ENCODE measurements at places on chromosomes 2 and 18. TPM values are rescaled to one million over a fixed set of nuclear protein-coding genes. Genes with fewer than 3 reads are reported as not detected.

- DNase-seq, result no peak
These were observed 818.4 kb upstream of the CDH2 start for GRCh38 chr18:28995319-28995718.

DNA sequence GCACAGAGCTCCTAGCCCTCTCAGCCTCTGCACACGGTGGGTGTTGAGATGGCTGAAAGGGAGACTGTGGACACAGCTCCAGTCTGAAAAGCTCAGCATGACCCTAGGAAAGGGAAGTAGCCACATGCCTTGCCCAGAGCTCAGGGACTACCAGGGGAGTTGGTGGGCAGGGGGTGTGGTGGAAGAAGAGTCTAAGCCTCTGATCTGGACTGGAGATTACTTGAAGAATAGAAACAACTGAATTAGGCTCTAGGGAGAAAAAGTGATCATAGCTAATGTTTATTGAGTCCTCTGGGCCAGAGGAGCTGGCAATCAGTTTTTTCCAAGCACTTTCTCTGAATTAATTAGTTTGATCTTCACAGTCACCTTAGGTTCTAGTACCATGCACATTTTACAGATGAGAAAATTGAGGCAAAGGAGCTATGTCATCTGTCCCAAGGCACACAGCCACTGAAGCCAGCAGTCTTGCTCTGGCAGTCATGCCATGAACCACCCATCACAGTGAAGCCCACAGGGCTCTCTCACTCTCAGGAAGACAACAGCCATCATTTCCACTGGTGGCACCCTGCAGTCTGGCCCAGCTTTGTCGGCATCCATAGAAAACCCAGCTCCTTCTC lies 10.3 kb downstream of the SDC1 start:
- DNase-seq, result no peak

DNA sequence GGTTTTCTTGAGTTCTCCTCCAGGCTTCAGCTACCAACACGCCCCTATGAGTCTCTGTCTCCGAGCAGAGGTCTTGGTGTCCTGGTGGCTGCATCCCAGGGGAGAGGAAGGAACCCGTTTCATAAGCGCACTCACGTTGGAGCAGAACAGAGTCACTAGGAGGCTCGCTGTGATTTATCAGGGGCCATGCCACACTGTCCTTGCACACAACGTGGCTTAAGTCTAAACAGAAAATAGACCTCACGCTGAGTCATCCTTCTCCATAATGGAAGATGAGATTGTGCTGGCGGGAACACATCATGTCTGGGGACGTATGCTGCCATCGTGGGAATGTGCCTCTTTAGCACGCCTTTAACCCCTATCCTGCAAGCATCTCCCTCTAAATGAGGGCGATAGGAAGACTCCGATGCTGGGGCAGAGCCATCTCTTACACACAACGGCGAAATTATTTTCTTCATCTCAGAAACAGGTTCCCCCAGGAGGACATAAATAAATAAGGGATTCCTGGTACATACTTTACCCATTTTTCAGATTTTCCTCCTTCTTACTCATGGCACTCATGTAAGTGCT lies 211.4 kb downstream of the KLHL29 start:
- DNase-seq, result no peak

- DNase-seq, result peak; percentile 37
These were observed 36.4 kb downstream of the TSHZ1 start for GRCh38 chr18:75246721-75247610.

The TCF7L1 gene
- total RNA-seq, result 7.5 TPM

The COL3A1 gene
- 2.2 TPM for total RNA-seq

- no peak for DNase-seq
These were observed 252.1 kb downstream of the CDCA7 start for GRCh38 chr2:173606619-173607248.

- no peak for DNase-seq
These were observed 288.9 kb downstream of the XIRP2 start for GRCh38 chr2:167177196-167177595.

DNA sequence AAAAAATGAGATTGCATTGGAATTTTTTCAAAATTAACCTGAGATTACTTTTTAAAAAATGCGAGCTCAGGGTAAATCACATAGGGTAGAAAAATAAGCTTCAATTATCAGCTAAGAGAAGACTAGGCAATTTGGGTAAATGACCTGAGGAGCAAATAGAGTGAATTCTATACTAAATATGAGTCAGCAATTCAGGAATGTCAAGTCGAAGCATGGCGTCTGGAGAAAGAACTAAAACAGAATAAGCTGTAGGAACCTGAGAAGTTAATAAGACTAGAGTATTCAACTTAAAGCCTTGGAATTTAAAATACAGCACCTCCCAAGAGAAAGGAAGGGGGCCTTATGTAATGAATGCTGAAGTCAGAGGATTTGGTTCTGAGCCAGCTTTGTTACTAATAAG lies 487.0 kb downstream of the SUCLG1 start:
- DNase-seq, result no peak

DNA sequence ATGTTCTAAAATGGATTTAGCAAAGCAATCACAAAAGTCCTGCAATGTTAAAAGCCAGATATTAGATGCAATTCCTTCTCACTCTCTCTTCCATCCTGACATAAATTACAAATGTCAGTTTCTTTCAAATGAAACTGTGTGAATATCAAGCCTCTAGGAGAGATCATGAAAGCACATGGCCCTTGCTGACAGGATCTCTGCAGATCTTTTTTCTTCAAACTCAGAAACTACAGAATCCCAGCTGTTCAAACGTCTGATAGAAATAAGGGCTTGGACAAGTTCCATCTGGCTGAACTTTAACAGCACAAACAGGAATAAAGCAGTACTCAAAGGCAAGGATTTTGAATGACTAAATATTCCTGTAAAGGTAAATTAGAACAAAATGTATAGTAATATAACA lies 47.6 kb downstream of the PDE1A start:
- peak; percentile 11 for DNase-seq

- DNase-seq, result no peak
These were observed 207.5 kb upstream of the EPHA4 start for GRCh38 chr2:221779614-221780067.

The UGT1A5 gene
- not detected for total RNA-seq

The LGALSL gene
- total RNA-seq, result 2.6 TPM

The MYO7B gene
- under 0.01 TPM for total RNA-seq

The VSNL1 gene
- total RNA-seq, result not detected

DNA sequence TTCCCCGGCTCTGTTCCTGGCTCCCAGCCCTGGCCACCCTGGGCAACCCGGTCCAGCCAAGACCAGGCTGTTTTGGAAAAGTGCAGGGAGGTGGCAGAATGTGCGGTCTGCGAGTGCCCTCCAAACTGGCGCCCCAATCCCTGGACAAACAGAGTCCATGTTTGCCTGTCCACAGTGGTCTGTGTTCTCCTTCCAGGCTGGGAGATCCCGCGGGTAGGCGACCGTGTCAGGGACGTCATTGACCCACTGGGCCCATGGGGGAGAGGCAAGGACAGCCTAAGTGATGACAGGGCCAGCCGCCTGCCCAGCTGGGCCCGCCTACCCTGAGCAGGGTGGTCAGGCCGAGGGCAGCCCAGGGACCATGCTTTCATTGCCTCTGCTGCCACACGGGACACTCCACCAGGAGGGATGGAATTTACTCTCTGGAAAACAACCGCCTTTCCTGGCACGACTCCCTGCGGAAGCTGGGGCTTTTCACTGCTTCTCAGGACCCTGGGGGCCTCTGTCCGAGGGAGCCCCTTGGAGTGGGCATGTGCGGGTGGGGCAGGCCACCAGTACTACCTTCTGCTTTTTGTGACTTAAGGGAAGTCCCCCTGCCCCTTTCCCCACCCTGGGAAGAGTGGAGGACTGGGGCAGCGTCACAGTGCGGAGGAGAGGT lies 20.1 kb downstream of the CYP26B1 start:
- DNase-seq, result no peak

DNA sequence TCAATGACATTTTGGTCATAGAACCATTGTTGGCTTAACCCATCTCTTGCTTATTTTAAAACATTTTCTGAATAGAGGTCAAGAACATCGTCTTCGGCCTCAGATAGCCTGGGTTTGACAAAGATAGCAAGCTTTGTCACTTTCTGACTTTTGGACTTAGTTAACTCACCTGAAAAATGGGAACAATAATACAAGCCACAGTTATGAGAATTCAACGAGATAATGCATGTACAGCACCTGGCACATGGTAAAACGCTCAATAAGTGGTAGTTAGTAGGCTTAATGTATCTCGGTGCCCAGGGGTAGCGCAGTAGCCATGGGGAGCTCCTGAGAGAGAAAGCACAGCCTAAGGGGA lies 446 bp upstream of the COPS7B start:
- no peak for DNase-seq

DNA sequence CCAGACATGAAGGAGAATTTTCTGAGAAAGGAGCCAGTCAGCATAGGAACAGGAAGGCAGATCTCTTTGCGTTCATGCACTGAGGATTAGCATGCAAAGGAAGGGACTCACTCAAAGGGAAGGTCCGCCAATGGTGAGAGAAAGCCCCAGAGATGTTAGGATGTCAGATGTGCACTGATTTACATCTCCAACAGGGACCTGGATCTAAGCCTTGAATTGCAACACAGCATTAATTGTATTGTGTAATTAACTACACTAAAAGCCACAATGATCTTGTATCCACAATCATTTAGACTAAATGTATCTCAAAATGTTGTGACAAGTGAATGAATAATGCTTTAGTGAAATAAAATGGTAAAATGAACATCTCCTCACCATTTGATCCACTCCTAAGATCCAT lies 4.2 kb downstream of the SERPINB5 start:
- no peak for DNase-seq

GRCh38 chr2:222577341-222577740 lies 78.6 kb downstream of the FARSB start:
- no peak for DNase-seq

The LNPK gene
- 5.2 TPM for total RNA-seq

DNA sequence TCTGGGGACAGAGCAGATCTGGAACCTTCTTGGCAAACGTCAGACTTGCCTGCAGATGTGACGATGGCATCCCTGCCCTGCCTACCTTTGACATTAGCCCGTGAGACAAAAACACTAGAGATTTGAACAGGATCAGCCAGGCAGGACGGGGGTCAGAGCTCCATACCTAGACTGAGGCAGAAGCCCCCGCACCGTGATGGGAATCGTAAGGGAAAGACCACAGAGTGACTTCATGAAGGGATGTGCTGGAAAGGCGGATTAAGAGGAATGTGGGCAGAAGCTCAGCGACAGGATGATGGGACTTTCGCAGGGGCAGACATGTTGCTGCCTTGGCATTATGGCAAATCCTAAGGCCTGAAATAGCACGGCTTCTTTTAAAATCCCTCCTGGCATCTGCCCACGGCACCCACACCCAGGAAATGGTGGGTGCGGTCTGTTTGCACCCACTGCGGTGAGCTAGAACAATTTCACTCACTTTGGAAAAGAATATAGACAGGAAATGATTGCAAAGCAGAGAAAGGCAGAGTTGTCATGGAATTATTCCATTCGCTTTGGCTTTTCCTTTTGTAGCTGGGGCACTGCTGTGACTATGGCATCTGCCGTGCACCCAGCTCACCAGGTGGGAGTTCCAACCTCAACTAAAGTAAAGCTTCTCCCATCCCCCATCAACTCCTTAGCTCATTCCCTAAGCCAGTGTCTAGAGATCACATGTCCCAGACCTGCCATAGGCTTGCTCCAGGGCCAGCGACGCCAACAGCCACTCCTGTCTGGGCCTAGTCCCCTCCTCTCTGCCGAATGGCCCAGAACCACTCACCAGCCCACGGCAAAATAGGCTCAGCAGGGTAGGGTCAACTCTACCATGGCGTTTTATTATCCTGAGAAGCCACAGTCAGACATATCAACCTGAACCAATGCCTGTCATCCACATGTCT lies 112.7 kb upstream of the NPAS2 start:
- DNase-seq, result no peak

- DNase-seq, result no peak
These were observed 158.3 kb downstream of the ZBTB7C start for GRCh38 chr18:48250918-48251317.

GRCh38 chr2:212037062-212037461 lies 501.5 kb downstream of the ERBB4 start:
- DNase-seq, result no peak

The ACMSD gene
- not detected for total RNA-seq

DNA sequence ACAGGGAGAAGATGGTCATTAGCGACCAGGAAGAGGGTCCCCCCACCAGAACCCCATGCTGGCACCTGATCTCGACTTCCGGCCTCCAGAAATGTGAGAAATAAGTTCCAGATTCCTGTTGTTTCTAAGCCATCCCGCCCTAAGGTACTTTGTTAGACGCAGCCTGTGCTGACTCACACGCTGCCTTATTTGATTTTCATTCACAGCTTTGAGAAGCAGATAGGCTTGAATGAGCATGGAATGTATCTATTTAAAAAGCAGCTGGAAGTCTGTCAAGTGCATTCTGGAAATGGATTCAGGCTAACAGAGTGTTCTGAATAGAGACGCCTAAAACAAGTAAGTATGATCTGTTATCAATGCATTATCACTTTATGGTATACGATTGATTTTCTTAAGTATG lies 8.3 kb upstream of the IL1R2 start:
- no peak for DNase-seq

GRCh38 chr18:50397023-50397422 lies 22.2 kb downstream of the SKA1 start:
- DNase-seq, result no peak

GRCh38 chr2:208407667-208408066 lies 1.1 kb downstream of the PTH2R start:
- no peak for DNase-seq

DNA sequence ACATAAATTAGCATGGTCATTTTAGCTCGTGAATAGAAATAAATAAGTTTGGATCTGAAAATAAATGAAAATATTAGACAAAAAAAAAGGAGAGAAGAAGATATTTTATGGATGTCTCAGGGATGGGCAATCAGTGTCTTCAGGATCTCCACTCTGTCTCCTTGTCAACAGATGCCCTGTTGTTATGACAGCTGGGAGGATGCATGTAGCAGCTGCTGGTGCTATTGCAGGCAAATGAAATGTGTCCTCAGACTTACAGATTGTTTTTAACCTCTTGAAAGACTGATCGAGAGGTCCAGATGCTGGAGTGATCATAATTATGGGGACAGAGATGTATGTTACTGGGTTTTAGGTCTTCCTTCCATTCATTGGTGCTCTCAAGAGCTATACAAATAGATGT lies 24.7 kb upstream of the ARL4C start:
- no peak for DNase-seq

The NUP35 gene
- total RNA-seq, result 9.6 TPM

- DNase-seq, result no peak
These were observed 2.4 kb downstream of the OSBPL1A start for GRCh38 chr18:24395049-24395795.

The SH2D6 gene
- not detected for total RNA-seq

- no peak for DNase-seq
These were observed 323.2 kb upstream of the THSD7B start for GRCh38 chr2:136441979-136442714.

The TFPI gene
- total RNA-seq, result 1,922 TPM

DNA sequence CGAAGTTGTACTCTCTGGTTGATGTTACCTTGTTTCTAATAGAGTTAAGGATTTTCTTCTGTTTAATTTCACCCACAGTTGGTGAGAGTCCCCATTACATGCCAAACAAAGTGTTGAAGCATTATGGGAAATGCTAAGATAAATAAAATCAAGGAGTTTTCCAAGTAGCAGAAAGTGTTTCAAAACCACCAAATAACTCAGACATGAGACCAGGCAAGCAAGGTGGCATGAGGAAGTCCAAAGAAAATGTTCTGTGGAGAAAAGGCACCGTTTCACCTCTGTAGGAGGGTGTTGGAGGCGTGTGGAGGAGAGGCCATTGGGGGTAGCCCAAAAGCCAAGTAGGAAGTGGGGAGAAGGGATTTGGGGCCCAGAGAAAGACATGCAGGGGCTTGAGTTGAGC lies 8.7 kb downstream of the CFAP221 start:
- no peak for DNase-seq

The BCL2L11 gene
- 29.0 TPM for total RNA-seq
